Fibroblast of villous mesenchyme (primary cell): ENCODE measurements at places on chromosomes 11 and 22.

DNA sequence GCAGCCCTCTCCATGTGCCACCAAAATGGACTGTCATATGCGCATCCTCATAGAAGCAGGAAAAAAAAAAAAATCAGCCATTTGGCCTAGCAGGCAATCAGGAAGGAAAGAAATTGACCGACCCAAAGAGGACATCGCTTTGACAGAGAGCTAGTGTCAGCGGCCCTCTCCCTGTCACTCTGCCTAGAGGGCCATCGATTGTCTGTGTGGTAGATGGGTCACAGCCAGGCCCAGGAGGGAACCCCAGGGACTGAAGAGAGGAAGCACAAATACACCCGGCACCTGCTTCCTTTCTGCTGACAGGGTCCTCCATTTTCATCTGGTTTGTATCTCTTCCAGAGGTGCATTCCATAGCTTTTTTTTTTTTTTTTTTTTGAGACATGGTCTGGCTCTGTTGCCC, 21.8 kb downstream of the VPS37C start:
- DNase-seq: no peak

- DNase-seq: no peak
Observed at GRCh38 chr11:30735946-30736345, 149.8 kb upstream of the MPPED2 start.

DNA sequence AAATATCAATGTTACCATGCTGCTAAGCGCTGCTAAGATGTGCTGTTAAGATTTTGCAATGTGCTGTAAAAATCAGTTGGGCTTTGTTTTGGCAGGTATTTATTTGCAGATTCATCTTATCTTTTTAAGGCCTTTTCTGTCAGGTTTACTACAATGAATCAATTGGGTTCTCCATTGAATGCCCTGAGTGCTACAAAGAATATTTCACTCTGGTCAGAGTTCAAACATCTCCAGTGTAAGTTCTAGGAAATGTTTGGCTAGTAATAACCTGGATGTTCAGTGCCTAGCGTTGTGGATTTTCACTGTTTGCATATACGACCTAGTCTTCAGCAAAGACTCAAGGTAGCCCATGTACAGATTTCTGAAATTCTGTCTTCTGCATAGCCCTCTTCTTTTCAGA, 36.0 kb downstream of the RSF1 start:
- DNase-seq: no peak

DNA sequence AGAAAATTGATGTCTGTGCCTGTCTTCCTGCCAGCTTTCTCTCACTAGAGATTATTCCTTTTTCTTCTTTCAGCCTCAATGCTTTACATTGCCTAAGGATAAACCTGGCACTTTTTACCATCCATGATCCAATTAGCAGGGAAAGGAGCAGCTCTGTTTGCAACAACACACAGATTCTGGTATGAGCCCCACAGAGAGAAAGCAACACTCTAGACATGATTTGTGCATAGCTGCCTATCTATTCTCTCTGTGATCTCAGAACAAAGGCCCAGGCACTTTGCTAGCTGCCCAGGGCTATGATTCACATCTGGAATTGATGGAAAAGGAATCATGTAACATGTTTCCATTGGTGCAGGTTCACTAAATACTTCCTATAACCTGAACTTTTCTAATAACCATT, 685.0 kb downstream of the ETS1 start:
- no peak for DNase-seq

GRCh38 chr11:103633819-103634590, 402.4 kb upstream of the DDI1 start:
- peak; percentile 22 for DNase-seq

- peak; percentile 62 for DNase-seq
Observed at GRCh38 chr11:63698976-63699733, 17.9 kb downstream of the RTN3 start.

DNA sequence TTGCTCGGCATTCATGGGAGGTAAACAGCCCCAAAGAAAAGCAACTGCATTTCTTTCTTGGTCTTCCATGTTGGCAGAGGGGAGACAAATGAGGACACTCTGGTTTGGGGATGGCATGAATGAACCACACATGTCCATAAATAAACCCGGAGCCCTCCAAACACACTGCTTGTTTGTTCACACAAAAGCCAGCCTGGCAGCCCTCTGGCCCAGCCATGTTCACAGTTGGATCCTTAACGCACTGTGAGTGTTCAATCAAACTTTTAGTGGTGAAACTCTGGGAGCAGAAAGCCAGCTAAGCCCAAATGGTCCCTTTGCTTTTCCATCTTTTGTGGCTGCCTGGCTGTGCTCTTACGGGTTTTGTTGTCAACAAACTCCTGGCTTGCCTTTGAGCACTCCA, 336.8 kb downstream of the CADM1 start:
- DNase-seq: no peak
